ENCODE measurements at places on chromosomes 2 and 18.

DNA sequence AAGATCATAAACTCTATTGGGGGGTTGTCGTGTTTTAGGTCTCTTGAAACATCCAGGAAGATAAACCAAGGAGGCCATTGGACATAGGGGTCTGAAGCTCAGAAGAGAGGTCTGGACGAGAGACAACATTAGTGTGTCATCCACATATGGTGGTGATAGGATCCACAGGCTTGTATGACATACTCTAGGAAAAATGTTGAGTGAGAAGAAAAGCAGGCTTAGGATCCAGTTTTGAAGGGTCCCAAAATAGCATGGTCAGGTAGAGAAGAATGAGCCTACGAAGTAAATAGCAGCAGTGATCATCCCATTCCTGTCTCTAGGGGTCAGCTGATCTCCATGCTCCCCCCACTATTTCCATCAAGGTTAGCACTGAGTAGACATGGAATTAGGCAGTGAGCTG lies 166.8 kb downstream of the ANKRD30B start:
- DNase-seq, result no peak

GRCh38 chr2:35731674-35732073 lies 623.9 kb upstream of the CRIM1 start:
- no peak for DNase-seq

DNA sequence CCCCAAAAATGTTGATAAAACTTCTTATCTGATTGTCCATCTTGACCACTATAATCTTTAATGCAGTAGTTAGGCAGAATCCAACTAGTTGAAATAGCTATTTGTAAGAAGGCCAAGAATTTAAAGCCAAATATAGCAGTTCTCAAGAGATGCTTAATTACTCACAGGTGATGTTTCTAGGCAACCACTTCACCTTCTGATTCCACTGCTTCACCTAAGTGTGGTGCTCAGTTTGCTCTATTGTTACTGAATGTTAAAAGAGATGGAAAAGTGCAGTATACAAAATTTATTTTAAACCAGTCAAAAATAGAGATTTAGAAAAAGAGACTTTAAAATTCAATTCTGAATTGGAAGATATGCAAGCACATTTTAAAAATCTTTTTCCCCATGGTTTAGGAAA lies 539.4 kb downstream of the ZNF804A start:
- no peak for DNase-seq

DNA sequence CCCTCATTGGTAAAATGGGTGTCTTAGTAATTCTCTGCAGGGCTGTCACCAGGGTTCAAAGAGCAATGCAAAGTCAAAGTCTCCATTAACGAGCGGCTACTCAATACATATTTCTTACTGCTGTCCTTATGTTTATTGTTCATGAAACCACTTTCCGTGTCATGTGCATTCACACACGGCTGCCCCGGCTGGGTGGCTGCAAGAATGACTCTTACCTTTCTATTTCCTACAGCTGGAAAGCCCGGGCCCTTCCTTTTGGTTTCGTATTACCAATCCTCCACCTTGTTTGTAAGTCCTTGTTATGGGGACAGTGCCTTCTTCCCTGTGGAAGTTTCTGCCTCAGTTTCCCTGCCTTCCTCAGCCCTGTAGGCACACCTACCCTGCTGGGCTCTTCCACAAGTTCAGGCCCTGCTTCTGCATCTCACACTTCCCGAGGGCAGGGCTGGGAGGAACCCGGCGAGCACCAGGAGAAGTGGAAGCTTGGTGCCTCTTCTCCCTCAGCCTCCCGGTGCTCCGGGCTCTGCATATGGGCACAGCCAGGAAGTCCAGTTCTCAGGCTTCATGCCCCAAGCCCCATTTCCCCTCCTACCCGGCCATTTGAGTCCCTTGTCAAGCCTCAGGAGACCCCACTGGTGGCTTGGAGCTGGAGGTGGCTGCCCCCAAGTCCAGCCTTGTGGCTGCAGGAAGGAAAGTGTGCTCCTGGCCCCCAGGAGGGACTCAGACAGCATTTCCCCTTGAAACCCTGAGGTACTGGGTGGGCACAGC lies 18.7 kb upstream of the ACKR3 start:
- no peak for DNase-seq

GRCh38 chr2:222864296-222864695 lies 3.5 kb downstream of the ACSL3 start:
- no peak for DNase-seq

DNA sequence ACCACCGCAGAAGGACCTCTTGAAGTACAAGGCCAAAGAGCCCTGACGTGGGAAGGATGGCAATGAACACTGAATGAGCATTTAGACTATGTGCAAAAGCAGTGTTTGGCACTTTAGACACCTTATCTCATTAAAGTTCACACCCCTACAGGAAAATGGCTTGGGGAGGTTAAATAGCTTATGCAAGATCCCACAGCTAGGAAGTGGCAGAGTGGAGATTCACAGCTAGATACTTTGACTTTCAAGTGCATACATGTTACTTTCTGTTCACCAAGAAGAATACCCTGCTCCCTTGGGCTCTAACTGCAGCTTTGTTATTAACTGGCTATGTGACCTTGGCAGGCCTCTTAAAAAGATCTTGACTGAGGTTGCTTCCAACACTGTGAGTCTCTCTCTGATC lies 58.2 kb downstream of the ICOS start:
- DNase-seq, result no peak

DNA sequence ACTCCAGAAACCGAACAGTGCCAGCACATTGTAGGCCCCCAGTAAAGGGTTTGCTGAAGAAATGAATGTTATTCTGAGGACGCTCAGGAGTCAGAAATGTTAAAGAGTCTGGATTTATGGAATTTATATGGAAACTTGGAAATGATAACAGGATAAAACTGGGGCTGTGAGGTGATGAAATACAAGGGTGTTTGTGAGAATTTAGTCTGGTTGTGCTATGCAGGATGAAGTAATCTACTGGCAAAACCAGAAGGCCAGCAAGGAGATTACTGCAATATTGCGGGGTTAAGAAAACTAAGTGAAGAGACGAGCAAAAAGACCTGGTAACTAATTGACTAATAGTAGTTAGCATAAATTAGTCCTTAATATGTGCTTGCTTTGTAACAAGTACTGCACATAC lies 467.8 kb downstream of the ZEB2 start:
- DNase-seq, result no peak

- DNase-seq, result peak; percentile 2
Measured at GRCh38 chr2:201779901-201780673, 646 bp downstream of the ALS2 start.

- DNase-seq, result no peak
Measured at GRCh38 chr2:224126440-224126839, 87.4 kb upstream of the SERPINE2 start.

- no peak for DNase-seq
Measured at GRCh38 chr18:70276416-70277191, 12.2 kb upstream of the SOCS6 start.

DNA sequence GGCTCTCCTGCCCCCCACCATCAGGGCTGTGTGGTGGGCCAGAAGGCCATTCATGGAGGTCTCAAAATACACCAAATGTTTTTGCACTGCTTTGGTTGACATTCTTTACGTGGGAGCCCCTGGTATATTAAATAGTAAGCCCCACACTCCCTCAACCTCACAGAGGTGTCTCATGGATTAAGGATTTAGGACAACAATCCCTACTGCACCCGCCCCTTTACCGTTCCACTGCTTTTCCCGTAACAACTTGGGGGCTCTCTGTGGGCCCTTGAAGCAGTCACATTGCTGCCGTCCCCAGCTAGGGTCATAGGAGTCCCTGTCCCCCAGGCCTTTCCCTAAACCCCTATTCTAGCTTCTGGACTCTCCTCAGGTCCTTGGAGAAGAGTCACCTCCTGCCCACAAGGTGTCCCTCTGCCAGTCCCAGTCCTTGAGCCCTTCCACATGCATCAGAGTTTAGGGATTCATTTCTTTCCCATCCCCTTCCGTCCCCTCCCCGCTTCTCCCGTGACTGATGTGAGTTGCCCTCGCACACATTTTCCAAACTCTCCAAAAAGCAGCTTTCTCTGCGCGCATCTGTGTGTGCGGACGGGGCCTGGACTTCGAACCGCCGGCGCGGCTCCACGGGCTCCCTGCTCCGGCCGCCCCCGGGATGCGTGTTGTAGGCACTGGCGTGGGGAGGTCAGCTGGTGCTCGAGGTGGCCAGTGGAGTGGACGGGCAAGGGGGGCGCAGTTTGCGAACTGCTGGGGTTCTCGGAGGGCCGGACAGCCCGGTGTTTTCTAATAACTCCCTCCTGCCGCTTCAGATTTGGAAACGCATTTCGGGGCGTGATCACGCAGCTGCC lies 84.8 kb downstream of the LYPD1 start:
- no peak for DNase-seq

GRCh38 chr2:214242797-214243196 lies 168.1 kb upstream of the VWC2L start:
- DNase-seq, result no peak

DNA sequence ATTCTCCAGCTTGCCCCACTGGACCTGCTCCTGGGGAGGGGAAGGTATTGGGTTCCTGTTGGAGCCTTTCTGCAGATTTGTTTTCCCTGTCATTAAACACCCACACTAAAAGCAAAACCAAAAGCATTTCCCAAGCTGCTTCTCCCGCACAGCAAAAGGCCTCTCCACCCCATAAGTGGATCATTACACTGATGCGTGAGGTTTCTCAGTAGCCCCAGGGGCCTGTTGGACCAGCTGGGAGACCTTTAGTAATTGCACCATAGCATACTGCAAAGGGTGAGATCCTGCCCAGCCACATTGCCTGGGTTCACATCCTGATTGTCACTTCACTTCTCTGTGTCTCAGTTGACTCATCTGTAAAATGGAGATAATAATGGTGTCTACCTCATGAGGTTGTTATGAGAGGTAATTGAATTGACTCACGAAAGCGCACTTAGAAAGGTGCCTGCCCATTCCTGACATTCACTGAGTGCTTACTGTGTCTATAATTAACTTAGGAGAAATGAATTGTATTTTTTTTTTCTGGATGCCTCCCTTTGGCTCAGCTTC lies 43.9 kb downstream of the TOGARAM2 start:
- DNase-seq, result no peak

DNA sequence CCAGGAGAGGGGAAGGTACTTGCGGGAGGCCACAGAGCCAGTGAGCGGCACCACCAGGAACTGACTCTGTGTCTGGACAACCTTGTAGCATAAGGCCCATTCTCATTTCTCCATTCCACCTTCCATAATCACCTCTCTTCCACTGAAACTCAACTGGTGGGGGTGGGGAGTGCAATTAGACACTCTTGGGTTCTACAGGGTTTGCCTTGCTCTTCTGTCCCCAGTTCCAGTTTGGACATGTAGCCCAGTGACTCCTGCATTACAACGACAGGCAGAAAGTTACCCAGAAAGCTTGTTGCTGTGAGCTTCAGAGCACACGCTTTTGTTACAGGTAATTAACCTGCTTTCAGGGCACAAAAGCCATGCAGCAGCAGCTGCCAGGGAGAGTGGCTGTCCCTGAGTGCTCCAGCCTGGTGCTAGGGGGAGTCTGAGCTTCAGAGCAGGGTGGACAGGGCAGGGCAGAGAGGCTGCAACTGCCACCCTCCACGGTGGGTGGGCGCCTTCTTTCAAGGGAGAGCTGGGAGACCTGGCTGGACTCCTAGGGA lies 65.2 kb downstream of the COPS8 start:
- DNase-seq, result no peak

- DNase-seq, result no peak
Measured at GRCh38 chr2:74036450-74037195, 51.9 kb downstream of the TET3 start.

GRCh38 chr2:175525975-175526374 lies 344.5 kb upstream of the ATP5MC3 start:
- DNase-seq, result no peak
